Neural crest cell (in vitro differentiated cells): ENCODE measurements at places on chromosomes 1 and 21.

- H3K27ac ChIP-seq: peak overlapping the region; percentile 21
- no peaks in the 10 kb centered on the region for H3K4me1 ChIP-seq
- no peak for DNase-seq
- no peak overlapping the region for H3K4me3 ChIP-seq
These were observed 3.2 kb downstream of the S100A9 start for GRCh38 chr1:153360592-153361479.

- peaks cover 9% of the 10 kb centered on the region for H3K4me1 ChIP-seq
- H3K27me3 ChIP-seq: no peaks in the 10 kb centered on the region
- peaks cover 9% of the 10 kb centered on the region for H3K36me3 ChIP-seq
- no peak for DNase-seq
- H3K4me3 ChIP-seq: no peak overlapping the region
- no peak overlapping the region for H3K27ac ChIP-seq
These were observed 81.6 kb upstream of the KCNE2 start for GRCh38 chr21:34282223-34282622.

GRCh38 chr1:78980511-78980910 is 26.0 kb downstream of the ADGRL4 start:
- H3K4me3 ChIP-seq: no peak overlapping the region
- peaks cover 5% of the 10 kb centered on the region for H3K4me1 ChIP-seq
- no peaks in the 10 kb centered on the region for H3K27me3 ChIP-seq
- no peak for DNase-seq

GRCh38 chr1:205923651-205924459 is 19.4 kb downstream of the SLC26A9 start:
- no peaks in the 10 kb centered on the region for H3K27me3 ChIP-seq
- peaks cover 4% of the 10 kb centered on the region for H3K4me1 ChIP-seq
- H3K4me3 ChIP-seq: no peak overlapping the region
- H3K27ac ChIP-seq: no peak overlapping the region
- H3K36me3 ChIP-seq: no peaks in the 10 kb centered on the region

DNA sequence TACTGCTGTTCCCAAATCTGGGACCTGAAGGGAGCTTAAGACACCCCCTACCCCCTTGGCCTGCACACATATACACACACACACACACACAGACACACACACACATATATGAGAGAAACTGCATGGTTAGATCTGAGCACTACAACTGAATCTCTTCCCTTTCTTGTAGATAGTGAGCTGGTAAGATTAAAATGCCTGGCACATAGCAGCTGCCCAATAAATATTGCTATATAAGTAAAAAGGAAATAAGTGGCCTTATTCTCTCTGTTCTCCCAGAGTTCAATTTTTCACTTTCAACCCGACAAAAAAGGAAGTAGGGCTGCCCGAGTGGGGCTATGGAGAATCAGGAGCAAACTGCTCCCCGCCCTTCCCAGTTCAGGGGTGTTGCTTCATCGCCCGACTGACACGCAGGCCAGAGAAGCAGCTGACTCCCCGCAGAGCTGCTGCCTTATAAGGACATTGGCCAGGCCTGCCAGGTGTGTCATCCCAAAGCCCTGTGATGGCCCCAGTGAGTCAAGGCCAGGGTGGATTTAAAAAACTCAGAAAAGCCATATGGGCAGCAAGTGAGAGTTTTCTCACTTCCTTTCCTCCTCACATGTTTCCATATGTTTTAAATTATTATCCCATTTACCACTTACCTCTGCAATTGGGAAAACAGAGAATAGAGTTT is 106.5 kb upstream of the SLC44A3 start:
- H3K4me1 ChIP-seq: no peaks in the 10 kb centered on the region
- H3K27me3 ChIP-seq: no peaks in the 10 kb centered on the region
- DNase-seq: no peak
- H3K4me3 ChIP-seq: no peak overlapping the region

- DNase-seq: no peak
- no peak overlapping the region for H3K27ac ChIP-seq
- no peak overlapping the region for H3K4me3 ChIP-seq
- H3K27me3 ChIP-seq: no peaks in the 10 kb centered on the region
These were observed 19.8 kb downstream of the OLFML2B start for GRCh38 chr1:162003830-162004215.

- H3K27ac ChIP-seq: no peak overlapping the region
- no peaks in the 10 kb centered on the region for H3K4me1 ChIP-seq
- DNase-seq: no peak
These were observed 199.5 kb downstream of the AGBL4 start for GRCh38 chr1:49824261-49824660.

DNA sequence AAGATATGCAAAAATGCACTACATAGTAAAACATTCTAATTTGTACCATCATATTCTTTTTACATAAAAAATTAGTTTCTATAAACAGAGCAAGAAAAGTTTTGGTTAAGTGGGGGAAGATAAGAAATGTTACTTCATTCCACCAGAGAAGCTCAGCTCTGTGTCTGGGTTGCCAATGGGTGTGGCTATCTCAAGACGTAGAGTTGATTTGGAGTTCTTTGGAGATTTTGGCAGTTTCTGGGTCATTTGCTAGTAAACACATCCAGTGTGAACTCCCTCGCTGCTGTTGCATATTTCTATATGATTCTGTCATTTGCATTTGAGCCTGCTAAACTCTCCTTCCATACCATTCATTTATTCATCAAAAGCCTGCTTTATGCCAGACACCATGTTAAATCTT is 7.2 kb downstream of the RGL1 start:
- H3K4me1 ChIP-seq: peaks cover 52% of the 10 kb centered on the region
- no peak overlapping the region for H3K4me3 ChIP-seq
- peaks cover 7% of the 10 kb centered on the region for H3K36me3 ChIP-seq
- DNase-seq: no peak
- no peak overlapping the region for H3K27ac ChIP-seq
- no peaks in the 10 kb centered on the region for H3K27me3 ChIP-seq

DNA sequence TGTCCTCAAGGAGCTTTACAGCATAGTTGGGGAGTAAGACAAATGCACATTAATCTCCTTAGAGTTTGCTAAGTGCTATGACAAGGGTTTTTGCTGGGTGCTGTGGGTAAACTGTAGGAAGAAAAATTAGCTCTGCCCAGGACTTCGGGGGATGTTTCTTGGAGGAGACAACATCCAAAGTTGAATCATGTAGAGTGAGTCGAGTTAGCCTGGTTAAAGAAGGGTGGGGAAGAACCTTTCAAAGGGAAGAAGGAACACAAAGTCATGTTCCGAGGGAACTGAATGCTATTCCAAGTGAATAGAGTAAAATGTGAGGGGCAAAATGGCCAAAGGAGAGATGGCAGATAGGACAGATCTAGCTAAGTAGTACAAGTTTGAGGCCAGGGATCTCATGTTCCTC is 17.1 kb downstream of the SPRTN start:
- H3K36me3 ChIP-seq: peaks cover 2% of the 10 kb centered on the region
- no peaks in the 10 kb centered on the region for H3K27me3 ChIP-seq
- H3K27ac ChIP-seq: no peak overlapping the region
- no peak for DNase-seq

DNA sequence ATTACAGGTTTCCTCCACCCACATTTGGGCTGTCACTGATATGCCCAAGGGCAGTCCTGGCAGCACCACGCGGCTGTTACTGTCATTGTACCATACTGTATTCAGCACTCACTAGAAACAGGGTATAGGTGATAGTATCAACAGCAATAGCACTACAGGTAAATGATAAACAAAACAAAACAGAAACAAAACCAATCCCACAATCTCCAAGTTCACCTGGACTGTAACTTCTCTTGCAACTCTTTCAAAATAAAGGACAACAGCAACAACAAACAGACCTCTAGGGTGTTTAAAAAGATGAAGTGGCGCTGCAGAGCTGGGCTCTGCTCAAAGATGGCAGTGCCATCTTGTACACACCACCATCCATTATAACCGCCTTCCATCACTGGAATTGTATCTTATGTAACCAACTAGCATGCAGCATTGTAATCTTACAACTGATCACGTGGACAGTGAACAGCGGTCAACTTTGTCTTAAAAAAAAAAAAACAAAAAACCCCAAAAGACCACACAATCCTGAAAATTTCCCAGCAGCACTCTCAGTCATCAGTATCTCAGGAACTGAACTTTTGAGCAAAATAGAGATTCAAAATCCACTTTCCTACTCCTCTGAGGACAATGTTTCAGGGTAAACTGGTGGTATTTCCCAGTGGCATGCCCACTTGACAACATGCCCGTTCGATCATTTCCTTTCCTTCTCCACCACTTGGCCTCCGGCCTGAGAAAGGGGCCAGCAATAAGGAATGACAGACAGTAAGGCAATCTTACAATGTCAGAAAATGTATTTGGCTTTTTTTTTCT is 3.8 kb downstream of the IRF2BP2 start:
- peaks cover 7% of the 10 kb centered on the region for H3K36me3 ChIP-seq
- H3K27me3 ChIP-seq: peaks cover 6% of the 10 kb centered on the region
- H3K4me1 ChIP-seq: peaks cover 76% of the 10 kb centered on the region
- peak overlapping the region; percentile 95 for H3K4me3 ChIP-seq

GRCh38 chr1:209587789-209588188 is 4.3 kb downstream of the CAMK1G start:
- H3K27ac ChIP-seq: no peak overlapping the region
- no peaks in the 10 kb centered on the region for H3K36me3 ChIP-seq
- H3K4me1 ChIP-seq: peaks cover 8% of the 10 kb centered on the region
- peaks cover 4% of the 10 kb centered on the region for H3K27me3 ChIP-seq
- DNase-seq: no peak

DNA sequence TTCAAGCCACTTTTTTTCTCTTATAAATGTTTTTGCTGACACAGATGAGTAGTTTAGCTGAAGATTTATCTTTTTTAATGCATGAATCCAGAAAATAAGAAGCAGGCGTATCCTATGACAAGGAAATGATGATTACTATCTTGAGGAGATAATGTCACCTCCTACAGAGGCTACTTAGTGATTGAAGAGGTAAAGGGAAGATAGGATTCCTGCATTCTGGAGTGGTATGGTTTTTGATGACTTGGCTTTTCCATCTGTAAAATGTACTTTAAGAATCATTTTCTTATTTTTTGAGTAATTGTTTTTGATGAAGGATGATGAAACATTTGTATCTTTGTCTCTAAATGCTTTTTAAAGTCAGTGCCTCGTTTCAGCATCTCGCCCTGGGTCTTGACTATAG is 122.9 kb downstream of the SPATA46 start:
- H3K27ac ChIP-seq: no peak overlapping the region
- peaks cover 3% of the 10 kb centered on the region for H3K36me3 ChIP-seq
- no peak overlapping the region for H3K4me3 ChIP-seq
- no peak for DNase-seq
- H3K4me1 ChIP-seq: peaks cover 48% of the 10 kb centered on the region

- H3K27me3 ChIP-seq: peaks cover 44% of the 10 kb centered on the region
- H3K27ac ChIP-seq: peak within 1 kb of the TSS; percentile 91
- peaks cover 22% of the 10 kb centered on the region for H3K4me1 ChIP-seq
- H3K4me3 ChIP-seq: peak within 1 kb of the TSS; percentile 93
These were observed at the start of gene DRAXIN for GRCh38 chr1:11691302-11691914. TSS of gene DRAXIN (plus strand) at chr1:11691710. CDS start at chr1:11706259, 14,549 bp downstream.

DNA sequence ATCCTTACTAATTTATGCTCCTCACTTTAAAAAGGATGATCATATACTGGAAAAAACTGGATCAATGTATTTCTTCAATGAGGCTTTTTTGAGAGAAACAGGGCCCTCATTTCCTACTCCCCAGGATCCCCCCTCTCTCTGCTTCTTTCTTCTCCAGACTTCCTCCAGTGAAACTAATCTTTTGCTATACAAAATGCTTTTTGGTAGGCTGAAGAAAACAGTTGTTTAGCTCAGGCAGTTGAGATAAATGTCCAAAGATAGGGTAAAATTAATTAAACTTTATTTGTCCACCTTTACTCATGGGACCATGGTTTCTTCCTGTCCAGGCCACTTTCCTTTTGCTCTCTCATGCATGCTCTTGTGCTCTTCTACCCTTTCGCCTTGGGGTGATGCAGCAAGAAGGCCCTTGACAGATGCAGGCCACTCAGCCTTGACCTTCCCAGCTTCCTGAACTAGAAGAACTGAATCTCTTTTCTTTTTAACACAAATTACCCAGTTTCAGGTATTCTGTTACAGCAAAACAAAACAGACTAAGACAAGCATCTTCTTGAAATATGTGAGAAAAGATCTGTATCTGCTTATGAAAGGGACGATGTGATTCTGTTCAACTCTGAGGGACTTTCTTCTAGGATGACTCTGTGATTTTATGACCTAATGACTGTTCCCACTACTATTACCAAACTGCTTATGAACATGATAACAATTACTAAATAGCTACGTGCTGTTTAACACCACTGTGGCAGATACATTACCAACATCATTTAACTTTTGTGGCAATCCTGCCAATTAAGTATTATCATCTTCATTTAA is 63.7 kb downstream of the NVL start:
- DNase-seq: no peak
- no peaks in the 10 kb centered on the region for H3K27me3 ChIP-seq
- peaks cover 6% of the 10 kb centered on the region for H3K4me1 ChIP-seq
- H3K4me3 ChIP-seq: no peak overlapping the region

DNA sequence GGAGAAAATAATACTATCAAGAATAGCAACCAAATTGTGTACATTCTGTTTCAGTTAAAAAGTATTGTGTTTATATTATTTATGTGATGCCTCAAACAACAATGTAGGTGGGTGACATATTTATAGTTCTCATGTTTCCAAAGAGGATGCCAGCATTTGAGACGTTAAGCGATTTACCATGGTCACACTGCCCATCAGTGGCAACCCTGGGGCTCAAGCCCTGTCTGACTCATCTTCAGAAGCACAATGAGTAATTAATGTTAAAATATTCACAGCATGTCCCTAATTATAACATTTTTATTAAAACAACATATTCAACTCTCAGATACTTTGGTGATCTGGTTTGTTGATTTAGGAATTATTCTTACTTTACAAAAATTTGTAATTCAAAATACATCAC is 409.4 kb downstream of the BRINP3 start:
- no peaks in the 10 kb centered on the region for H3K27me3 ChIP-seq
- DNase-seq: no peak
- H3K4me3 ChIP-seq: no peak overlapping the region
- no peak overlapping the region for H3K27ac ChIP-seq
- H3K36me3 ChIP-seq: no peaks in the 10 kb centered on the region

DNA sequence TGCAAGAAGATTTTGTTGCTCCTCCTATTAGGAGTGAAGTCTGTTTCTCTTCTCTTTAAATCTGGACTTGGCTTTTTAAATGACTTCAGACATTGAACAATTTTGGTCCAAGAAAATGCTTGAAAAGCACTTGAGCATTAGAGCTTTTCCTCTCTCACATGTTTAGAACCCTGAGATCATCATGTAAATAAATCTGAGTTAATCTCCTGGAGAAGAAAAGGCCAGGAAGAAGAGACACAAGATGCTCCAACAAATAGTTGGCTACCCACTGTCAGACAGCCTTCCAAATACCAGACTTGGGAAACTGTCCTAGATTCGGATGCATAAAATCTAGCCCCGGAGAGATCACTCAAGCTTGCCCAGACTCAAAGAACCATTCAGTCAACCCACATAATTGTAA is 1353.1 kb upstream of the ADGRL4 start:
- H3K36me3 ChIP-seq: no peaks in the 10 kb centered on the region
- DNase-seq: no peak
- H3K27ac ChIP-seq: no peak overlapping the region
- no peak overlapping the region for H3K4me3 ChIP-seq
- H3K4me1 ChIP-seq: peaks cover 9% of the 10 kb centered on the region
